Esophagus squamous epithelium (tissue), 5 donors: ENCODE measurements at places on chromosomes 7 and 10.

GRCh38 chr7:129055294-129055816 lies 444 bp upstream of the TNPO3 start:
- no peak for DNase-seq

GRCh38 chr10:78626471-78626870 lies 442.3 kb upstream of the ZMIZ1 start:
- DNase-seq = no peak

GRCh38 chr10:29740981-29741545 lies 106.3 kb upstream of the SVIL start:
- no peak for DNase-seq

DNA sequence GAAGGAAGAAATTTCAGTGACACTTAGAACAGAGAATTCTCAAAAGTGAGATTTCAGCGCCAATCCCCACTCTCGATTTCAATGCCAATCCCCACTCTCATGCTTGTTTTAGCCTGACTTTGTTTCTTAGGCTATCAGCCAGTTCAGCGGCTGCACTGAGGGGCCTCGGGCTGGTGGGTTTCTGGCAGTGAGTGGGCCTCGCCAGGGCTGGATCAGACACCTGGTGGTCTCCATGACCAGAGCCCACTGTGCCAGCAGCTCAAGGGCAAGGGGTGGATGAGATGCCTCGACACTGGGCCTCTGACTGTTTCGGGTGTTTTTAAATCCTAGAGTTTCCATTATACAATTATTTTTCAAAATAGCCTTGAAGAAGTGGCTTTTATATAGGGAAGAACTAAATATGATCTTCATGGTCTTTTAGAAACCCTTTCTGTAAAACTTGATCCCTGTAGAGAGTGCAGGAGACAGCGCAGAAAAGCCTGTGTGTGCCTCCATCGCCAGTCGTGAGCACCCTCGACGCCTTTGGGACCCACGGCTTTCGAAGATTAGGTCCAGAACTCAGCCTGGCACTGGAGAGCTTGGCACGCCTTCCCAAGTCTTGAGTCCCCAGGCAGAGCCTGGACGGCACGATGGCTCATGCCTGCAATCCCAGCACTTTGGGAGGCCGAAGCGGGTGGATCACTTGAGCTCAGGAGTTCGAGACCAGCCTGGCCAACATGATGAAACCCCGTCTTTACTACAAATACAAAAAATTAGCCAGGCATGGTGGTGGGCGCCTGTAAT lies 76.2 kb downstream of the INPP5A start:
- no peak for DNase-seq

- no peak for DNase-seq
These were observed 245.6 kb upstream of the FZD8 start for GRCh38 chr10:35887685-35888084.

DNA sequence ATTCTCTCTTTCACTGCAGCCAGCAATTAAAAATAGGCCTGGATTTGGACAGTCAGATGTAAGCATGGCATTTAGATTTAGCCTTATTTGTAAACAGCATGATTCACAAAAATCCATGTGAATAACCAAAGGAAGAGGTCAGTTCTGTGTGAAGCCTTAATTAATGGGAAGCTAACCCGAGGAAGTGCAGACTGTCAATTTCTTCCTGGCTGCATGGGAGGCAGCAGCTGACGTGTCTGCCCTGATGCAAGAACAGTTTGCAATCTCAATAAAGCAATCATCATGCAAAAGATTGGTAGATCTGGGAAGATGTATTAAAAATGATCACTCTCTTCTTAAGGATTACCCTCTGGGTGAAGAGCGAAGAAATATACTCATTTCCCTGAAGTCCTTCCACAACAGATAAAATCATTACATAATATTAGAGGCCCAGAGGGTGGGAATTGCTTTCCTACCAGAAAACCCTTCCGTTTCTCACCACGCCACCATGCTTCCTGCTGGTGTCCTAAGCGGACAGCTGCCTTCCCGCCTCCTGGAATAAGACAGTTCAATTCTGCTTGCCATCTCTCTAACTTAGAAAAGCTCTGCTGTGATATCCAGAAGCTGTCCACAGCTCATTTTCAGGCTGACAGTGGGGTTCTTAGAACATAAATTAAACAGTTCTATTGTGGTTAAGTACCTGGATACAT lies 526.7 kb upstream of the NRP1 start:
- DNase-seq = no peak

DNA sequence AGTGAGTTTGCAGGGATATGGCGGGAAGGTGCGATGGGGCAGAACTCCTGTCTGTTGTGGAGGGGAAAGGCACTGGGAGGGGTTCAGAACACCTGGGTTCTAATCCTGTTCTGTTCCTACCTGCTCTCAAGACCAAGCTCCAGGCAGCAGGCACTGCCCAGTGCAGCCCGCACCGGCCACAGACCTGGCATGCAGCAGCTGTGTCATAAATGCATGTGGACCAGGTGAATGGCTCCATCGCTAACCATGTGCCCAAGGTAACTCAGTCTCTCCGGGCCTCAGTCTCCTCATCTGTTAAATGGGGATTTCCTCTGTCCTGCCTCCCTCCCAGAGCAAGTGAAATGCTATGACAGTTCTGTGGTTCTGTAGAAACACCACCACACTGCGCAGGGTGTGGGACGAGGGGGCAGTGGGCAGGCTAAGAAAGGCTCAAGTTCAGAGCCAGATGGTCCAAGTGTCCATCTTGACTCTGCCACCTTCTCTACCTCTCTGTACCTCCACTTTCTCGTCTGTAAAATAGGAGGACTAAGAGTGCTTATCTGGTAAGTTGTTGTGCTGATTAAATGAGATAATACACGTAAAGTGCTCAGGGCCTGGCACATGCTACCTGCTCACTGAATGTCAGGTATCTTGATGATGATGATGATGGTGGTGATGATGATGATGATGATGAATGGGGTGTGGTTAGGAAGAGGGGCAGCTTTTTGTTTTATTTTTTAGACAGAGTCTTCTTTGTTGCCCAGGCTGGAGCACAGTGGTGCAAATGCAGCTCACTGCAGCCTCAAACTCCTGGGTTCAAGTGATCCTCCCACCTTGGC lies 22.9 kb downstream of the ATP6V1F start:
- DNase-seq = no peak

GRCh38 chr10:47299611-47300428 lies at the start of gene GDF10:
Gene GDF10 (plus strand): TSS chr10:47300197. CDS start chr10:47300652, 455 bp downstream.
- no peak for DNase-seq

- DNase-seq = no peak
These were observed 22.9 kb downstream of the WNT16 start for GRCh38 chr7:121351682-121352081.

DNA sequence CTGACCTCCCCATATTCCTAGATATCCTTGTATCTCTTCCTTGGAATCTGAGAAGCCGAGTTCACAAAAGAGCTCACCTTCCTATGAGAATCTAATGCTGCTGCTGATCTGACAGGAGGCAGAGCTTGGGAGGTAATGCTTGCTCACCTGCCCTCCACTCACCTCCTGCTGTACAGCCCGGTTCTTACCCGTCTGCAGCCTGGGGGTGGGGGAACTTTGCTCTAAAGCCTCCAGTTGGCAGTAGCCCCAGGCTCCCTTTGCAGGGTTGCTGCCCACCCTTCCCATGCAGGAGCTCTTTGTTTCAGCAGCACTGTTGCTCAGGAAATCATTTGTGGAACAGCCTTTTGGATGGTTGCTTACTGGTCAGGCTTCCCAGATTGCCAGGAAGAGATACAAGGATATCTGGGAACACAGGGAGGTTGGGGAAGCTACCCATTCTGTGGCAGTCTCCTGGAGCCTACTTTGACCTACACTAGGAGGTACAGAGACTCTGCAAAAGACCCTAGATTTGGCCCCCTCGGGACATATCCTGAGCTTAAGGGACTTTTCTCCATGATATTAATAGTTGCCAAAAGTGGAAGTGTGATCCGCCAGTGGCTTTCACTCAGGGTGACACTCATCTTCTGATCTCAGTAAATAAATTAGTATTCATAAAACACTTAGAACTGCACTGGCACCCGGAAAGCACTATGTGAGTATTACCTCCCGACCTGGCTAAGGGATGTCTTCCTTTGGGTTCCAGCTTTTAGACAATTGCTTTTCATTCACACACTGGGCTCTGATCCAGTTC lies 363.7 kb upstream of the PODXL start:
- DNase-seq = no peak

- DNase-seq = no peak
These were observed 409.4 kb downstream of the GRM8 start for GRCh38 chr7:126843336-126843735.

DNA sequence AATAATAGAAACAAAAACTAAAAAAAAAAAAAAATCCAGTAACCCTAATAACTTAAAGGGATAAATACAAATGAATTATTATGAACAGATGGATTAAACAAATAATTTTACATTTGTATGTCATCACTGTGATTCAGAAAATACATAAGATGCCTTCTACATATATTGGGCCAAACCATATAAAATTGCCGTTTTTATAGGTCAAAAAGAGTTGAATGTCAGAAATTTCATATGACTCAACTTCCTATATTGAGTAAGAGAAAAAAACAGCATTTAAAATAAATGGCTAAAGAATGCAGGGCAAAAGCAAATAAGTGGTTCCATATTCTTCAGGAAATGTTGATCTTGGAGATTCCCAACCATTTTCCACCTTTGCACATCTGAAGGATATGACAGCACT lies 9.4 kb downstream of the SLC35B4 start:
- DNase-seq = no peak

DNA sequence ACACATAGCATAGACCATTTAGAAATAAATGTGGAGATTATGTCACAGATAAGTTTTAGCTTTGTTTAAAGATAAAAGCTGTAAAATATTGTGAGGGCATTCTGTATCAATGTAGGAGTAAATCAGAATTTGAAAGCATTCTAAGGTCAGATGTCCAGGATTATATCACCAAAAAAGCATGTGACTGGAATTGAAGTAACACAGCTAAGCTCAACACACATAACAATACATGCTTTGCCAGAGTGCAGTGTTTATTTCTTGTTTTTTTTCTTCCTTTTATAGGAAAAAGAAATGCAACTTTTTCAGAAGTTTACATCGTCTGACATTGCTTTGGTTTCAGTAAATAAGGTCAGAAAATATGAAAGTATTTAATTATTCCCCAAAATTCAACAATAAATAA lies 183.4 kb downstream of the HTR7 start:
- DNase-seq = no peak

DNA sequence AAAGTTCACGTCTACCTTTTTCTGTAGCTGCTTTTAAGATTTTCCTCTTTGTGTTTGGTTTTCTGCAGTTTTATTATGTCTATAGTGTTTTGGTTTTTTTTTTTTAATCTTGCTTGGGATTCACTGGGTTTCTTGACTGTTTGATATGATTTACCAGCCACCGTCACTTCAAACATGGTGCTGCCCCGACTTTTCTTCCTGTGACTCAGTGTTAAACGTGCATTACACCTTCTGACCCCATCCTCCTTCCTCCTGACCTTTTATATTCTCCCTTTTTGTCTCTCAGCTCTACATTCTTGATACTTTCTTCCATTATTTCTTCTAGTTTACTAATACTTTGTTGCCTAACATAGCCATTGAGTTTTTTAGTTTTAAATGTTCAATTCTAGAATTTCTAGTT lies 61.5 kb downstream of the GNA12 start:
- DNase-seq = no peak

GRCh38 chr7:71770269-71770907 lies 638.4 kb downstream of the GALNT17 start:
- DNase-seq = no peak

DNA sequence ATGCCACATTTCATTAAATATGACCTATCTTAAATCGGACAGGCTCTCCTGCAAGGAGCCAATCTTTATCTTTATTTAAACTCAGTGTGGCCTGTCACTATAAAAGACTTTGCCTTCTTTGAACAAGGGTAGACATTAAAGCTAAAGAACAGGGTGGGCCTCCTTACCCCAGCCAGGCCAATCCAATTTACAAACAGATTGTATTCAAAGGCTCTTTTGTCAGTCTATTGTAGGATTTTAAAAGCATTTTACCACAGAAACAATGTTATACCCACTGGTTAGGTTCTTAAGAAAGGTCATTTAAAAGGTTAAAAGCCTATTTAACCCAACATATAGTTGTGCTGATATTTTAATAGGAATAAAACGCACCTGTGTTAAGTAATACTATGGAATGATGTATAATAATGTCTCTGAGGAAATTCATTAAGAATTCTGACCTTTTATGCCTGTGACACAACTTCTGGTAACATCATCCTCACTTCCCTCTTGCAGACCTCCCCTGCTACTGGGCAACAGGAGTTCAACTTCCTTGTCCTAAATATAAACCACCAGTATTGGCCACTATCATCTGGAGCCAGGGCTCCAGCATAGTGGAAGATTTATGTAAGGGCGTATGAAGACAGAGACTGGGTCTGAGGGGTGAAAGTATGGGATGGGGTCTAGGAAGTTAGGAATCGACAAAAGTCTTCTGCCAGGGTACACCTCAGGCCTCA lies 32.5 kb downstream of the MTERF1 start:
- no peak for DNase-seq

GRCh38 chr7:114986190-114987180 lies 64.6 kb downstream of the MDFIC start:
- no peak for DNase-seq

GRCh38 chr7:133535308-133535707 lies 282.4 kb downstream of the EXOC4 start:
- DNase-seq = no peak

- DNase-seq = no peak
These were observed 4.7 kb upstream of the SPAG6 start for GRCh38 chr10:22340329-22341189.

- DNase-seq = no peak
These were observed 16.4 kb upstream of the PDZD8 start for GRCh38 chr10:117391436-117392205.

DNA sequence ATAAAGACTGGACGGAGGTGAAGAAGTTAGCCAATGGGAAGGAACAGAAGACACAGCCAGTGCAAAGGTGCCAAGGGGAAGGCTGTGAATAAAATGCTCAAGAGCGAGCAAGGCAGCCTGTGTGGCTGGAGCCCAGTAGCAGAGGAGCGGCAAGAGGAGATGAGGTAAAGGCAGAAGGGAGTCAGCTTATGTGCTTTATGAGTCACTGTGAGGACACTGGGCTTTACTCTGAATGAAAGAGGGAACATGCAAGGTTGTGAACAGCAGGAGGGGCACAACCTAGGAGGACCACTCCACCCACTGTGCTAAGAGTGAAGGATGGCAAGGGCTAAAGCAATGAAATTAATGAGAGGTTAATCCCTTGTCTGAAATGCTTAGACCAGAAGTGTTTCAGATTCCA lies 129.0 kb upstream of the ODAD2 start:
- DNase-seq = no peak

GRCh38 chr7:3510101-3511020 lies 209.3 kb downstream of the SDK1 start:
- DNase-seq = no peak

- no peak for DNase-seq
These were observed 157.0 kb downstream of the PRKAG2 start for GRCh38 chr7:151719897-151720242.

- no peak for DNase-seq
These were observed 138.5 kb upstream of the MGMT start for GRCh38 chr10:129328546-129328945.

- DNase-seq = no peak
These were observed 743 bp upstream of the ZCCHC24 start for GRCh38 chr10:79445977-79446757.

GRCh38 chr7:1954366-1955004 lies 278.3 kb downstream of the MAD1L1 start:
- no peak for DNase-seq

GRCh38 chr7:36153571-36154097 lies 580 bp downstream of the EEPD1 start:
- no peak for DNase-seq
